Activated T-helper 1 cell treated with anti-CD3 and anti-CD28 coated beads, Interleukin-2, amount 50 U/mL, for 16 hours (primary cell): ENCODE measurements at places on chromosomes 3 and 15.

DNA sequence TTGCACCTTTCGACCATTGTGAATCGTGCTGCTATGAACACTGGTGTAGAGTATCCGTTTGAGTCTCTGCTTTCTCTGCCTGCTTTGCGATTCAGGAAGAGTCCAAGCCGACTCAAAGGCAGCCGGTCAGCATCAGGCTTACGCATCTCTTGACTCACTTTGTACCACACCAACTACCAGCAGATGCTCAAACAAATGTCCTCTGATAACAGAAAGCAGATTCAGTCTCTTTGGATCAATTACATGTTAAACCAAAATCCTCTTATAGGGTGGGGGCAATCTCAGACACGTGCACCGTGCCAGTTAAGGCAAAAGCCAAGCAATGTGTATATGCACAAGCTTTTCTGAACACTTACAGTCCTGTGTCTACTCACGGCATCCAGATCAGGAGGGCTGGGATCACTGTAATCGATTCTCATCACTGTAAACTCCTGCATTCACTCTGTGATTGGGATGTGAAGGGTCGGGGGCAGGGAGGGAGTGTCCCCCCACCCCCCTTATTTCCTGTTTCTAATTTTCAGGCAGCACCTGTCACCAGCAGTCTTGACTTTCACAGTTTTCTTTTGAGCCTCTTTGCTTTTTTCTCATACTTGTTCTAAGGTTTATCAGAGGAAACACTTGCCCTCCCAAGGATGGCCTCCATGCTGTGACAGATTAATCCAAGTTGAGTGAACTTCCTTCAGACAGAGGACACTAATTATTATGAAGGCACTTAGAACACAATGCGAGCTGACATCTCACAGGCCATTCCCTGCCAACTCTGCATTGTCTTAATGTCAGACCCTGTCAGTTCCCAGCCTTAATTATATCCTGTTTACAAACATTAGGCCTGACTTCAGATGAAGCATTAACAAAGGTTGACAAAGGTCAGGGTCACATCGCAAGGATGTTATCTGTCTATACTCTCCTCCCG lies 153.5 kb downstream of the MECOM start:
- DNase-seq, result no peak

DNA sequence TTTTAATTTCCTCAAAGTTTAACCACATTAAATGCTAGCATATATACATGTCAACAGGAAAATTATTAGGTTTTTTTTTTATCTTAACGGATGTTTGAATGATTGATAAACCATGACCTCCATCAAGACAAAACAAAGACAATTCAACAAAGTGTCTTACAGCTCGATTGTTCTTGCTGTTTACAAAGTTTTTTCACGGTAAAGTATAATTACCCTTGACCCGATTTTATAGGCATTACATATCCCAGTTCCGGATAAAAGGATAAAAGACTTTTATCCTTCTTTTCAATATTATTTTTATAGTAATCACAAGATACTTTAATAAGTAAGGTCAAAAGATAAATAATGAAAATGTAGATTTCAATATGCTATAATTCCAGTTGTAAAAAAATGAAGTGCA lies 96.9 kb downstream of the RORA start:
- no peak for DNase-seq

- no peak for DNase-seq
Observed at GRCh38 chr15:87671289-87671688, 585.2 kb downstream of the NTRK3 start.

- no peak for DNase-seq
Observed at GRCh38 chr3:48077815-48078214, 61.6 kb upstream of the MAP4 start.

GRCh38 chr3:34106379-34106778 lies 307.9 kb downstream of the PDCD6IP start:
- no peak for DNase-seq

DNA sequence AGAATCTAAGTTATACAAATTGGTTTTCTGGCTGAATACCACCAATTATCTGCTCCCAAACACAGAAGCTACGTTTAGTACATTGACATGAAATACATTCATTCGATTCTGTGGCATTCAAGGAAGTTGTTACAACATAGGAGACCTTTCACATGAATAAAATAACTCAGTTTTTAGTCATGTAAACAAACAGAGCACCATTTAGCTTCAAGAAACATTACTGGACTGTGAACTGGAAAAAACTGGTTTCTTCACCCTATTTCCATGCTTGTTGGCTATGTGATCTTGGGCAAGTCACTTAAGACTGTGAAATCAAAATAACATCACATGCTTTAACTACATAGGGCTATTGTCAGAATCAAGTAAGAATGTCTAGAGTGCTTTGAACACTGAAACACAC lies 46.2 kb downstream of the NRG4 start:
- no peak for DNase-seq
